ENCODE measurements at places on chromosomes 4 and X. TPM values are rescaled to one million over a fixed set of nuclear protein-coding genes. Genes with fewer than 3 reads are reported as not detected.

Gene SAGE1
- not detected for total RNA-seq

Gene ADGRG2
- total RNA-seq, result 2.0 TPM

Gene FAM241A
- total RNA-seq, result 3.4 TPM

Gene TMEM187
- 8.6 TPM for total RNA-seq

Gene ZFYVE28
- total RNA-seq, result 11.3 TPM

Gene CDK16
- total RNA-seq, result 73.9 TPM

Gene AMTN
- total RNA-seq, result not detected

Gene STARD8
- 14.0 TPM for total RNA-seq

Gene GABRG1
- total RNA-seq, result not detected

Gene SPCS3
- total RNA-seq, result 60.2 TPM

Gene CT45A3
- not detected for total RNA-seq

Gene SLC2A9
- 7.9 TPM for total RNA-seq

Gene RS1
- total RNA-seq, result not detected

Gene PNPLA4
- 8.6 TPM for total RNA-seq

Gene MAGEB2
- not detected for total RNA-seq

Gene TMEM31
- not detected for total RNA-seq

Gene NPY5R
- total RNA-seq, result not detected

Gene MSN
- total RNA-seq, result 192 TPM

Gene PAGE2B
- not detected for total RNA-seq

Gene NLRP2B
- total RNA-seq, result not detected

All from vagina (tissue), 2 donors.